Stimulated activated CD8-positive, alpha-beta memory T cell treated with anti-CD3 and anti-CD28 coated beads, Interleukin-7, amount 100 ng/mL, for 1 hour (primary cell): ENCODE measurements at places on chromosomes 1 and 21.
A peak's percentile ranks its signal among the peaks of the same experiment; 100 is the strongest.

DNA sequence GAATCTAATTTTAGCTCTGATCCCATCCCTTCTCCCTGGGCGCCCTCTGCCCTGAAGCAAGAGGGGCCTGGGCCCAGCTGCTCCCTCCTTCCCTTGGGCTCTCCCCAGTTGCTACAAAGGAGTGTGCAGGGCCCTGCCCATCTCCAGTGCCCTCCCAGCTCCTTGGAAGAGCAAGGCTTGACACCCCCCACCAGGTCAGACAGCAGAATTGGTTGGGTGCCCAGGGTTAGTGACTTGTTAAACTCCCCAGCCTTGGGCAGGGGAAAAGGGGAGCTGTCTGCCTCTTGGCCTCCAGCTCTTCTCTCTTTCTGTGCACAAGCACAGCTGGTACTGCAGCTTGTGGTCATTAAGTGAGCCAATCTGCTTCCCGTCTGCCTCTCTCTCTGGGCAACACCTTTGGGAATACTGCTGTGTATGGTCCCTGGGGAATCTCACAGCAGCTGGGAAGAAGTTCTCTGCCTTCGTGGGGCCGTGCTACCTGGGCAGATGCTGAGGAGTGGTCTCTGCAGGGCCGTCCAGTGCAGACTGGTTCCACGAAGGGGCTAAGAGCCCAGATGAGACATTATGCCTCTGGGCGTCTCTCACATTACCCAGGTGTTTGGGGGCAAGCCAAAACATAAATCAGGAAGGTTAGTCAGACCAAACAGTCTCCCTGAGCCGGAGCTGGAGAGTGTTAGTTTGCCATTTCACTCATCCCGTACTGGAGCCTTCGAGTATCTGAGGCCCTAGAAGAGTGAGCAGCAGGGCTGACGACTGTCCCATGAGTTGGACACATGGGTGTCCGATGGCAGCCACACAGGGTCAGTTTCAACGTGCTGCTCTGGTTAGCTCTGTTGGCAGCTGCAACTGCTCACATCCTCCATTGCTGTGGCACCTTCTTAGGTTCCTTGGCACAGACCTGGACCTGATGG is 37.3 kb downstream of the TMEM53 start:
- DNase-seq, result no peak

- DNase-seq, result no peak
These were observed 98.3 kb upstream of the MAGI3 start for GRCh38 chr1:113291777-113292602.

DNA sequence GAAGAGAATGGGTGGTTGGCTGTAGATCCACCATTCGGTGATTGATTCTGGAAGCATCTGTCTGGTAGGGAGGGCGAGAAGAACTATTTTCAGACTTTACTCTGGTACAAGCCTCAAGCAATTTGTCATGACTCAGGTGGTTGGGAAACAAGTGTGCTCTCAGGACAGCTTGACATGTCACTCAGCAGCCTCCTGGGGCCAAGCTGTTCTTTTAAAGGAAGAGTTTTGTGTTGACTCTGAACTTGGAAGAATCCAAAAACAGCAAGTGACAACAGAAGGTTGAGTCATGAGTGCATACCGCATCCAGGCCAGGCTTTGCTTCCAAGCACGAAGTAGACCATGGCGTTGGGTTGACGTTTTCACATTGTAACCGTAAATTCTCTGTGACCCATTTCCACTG is 65.9 kb downstream of the CLIC6 start:
- no peak for DNase-seq

GRCh38 chr1:33577663-33578062 is 105.2 kb downstream of the ZSCAN20 start:
- DNase-seq, result no peak

DNA sequence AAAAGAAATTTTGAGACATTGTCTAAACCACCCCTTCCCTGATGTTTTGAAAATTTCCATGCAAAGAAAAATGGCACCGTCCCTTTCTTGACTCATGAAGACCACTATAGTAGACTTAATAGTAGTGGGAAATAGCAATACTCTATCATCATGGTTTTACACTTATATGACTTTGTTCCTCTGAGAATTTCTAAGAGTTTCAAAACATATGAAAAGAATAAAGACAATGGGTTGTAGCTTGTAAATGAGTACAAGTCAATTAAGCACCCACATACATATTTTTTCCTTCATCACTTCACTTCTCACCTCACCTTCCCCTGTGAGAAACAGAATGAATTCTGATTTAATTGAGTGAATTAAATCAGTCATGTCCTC is 151.7 kb downstream of the LYPLAL1 start:
- no peak for DNase-seq

- DNase-seq, result no peak
These were observed 189.3 kb downstream of the SLC35F3 start for GRCh38 chr1:234093741-234094140.

DNA sequence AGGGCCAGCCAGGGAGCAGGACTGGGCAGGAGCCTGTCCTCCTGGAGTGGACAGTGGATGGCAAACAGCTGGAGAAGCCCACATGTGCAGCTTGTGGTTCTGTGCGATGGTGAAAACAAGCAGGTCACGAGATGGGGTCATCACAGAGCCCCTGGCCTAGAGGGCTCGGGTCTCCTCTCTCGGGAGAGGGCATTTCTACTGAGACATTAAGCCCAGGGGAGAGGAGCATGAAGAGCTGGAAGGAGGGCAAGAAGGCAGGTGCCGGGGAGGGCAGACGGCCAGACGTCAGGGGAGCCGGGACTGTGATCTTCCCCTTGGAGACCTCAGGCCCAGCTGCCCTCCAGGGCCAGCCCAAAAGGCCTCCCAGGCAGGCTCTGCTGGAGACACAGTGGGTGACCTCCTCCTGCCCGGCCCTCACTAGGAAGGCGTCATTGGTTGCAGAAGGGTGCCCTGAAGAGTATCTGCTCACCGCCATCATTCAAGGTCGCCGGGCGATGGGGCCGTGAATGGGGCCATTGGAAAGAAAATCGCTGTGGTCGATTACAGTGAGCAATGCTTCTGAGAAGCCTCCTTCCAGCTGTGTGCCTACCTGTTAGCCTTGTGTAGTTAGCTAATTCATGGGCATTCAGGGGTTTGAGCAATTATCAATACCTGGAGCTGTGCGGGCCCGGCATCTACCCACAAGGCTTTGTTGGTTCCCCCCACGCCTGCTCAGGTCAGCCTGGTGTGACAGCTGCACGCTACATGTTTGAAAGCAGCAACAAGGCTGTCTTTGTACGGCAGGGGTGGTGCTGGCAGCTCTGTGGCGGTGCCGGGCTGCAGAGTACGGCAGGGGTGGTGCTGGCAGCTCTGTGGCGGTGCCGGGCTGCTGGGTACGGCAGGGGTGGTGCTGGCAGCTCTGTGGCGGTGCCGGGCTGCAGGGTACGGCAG is 72.3 kb upstream of the ACTRT2 start:
- no peak for DNase-seq

DNA sequence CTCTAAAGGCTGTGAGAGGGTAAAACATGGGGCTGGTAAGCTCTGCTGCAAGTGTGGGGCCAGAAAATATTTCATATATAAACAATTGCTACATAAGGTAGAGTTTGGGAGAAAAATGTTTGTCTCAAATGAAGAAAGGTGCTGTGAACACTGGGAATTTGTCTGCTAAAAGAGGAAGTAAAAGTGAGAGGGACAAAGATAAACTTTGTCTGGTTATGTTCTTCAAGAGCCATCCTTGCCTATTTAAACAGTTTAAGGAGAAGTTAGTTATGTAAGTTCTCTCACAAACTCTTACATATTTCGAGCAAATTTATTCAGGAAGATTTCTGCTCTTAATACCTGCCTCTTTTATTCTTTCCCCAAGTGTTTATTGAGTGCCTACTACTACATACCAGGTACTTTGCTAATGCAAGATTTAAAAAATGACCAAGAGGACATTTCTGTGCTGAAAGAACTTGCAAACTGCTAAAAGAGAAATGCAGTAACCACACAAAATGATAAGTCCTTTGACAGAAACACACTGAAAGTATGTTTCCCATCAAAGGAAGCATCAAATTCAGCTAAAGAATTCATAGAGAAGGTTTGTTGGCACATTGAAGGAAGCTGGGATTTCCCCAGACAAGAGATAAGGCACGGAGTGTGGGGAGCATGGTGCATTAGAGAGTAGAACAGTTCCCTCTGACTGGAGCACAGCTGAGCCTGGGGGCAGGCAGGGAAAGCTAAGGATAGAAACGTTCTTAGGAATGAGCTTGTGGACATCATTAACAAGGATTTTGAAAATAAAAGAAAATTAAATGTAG is 549.1 kb downstream of the PTBP2 start:
- no peak for DNase-seq

DNA sequence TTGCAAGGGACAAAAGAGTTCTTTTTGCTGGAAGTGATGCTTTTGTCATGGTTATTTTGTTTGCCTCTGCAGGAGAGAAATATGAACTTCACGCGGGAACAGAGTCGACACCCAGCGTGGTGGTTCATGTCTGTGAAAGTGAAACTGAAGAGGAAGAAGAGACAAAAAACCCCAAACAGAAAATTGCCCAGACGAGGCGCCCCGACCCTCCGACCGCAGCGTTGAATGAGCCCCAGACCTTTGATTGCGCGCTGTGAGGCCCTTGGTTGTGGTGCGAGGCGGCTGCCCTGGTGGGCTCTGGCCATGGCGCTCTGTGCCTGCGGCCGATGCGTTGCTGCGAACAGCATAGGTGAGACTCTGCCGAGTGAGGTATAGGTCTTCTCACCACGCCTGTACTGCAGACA is 20.9 kb upstream of the NCMAP start:
- peak; percentile 48 for DNase-seq

GRCh38 chr1:202599669-202600431 is 110.4 kb downstream of the SYT2 start:
- DNase-seq, result no peak

DNA sequence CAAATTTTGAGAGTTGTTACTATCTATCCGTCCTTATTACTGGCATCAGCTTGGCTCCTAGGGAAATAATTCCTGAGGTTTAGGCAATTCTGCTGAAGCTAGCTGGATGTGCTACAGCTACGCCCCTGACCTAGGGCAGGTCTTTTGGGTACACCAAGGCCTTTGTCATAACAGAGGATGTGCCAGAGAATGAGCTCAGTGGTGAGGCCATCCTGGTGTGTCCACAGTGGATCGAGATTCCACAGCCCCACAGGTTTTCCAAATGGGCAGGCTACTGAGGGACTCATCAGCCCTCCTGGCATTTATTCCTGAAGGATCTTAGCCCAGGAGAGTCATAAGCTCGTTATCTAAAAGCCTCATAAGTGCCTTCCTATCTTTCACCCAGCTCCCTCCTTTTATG is 475.2 kb upstream of the USP24 start:
- no peak for DNase-seq

GRCh38 chr1:240999826-241000225 is 357.2 kb downstream of the RGS7 start:
- DNase-seq, result no peak

DNA sequence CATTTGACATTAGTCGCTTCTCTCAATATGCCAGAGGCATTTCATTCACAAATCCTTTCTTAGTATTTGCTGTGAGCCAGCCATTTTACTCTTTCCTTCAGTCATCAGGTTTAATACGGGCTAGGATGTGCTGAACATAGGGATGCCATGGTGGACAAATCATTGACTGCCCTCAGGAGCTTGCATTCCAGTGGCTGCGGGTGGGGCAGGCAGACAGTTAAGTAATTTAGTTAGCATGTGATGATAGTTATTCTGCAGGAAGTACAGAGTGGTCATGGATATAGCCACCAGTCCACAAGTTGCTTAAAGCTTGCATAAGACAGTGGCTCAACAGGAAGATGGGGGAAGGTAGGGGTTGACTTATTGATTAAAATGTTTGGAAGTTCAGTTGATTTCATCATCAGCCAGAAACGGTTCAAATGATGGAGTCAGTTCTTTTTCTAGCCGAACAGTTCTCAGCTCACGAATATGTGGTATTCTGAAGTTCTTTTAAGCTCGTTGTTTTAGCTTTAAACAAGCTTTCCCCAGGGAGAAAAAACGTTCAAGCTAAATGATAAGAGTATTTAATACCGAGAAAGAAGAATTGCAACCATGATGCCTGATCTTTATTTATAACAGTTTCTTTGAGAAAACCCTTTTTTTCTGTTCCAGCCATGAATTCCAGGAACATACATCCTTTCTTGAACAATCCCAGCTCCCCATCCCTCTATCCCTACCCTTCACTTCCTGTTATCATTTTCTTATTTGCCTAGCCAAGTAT is 1.4 kb downstream of the SLC22A15 start:
- DNase-seq, result no peak

DNA sequence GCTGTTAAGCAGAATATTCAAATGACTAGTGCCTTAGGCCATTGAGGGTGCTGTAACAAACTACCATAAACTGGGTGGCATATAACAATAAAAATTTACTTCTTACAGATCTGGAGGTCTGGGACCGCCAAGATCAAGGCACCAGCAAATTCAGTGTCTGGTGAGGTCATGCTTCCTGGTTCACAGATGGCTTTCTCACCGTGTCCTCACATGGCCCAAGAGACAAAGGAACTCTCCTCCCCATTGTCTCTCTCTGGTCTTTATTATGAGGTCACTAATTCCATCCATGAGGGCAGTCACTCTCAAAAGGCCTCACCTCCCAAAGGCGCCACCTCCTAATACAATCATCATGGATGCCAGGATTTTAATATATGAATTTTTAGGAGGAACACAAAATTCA is 127.3 kb downstream of the GABPA start:
- no peak for DNase-seq

DNA sequence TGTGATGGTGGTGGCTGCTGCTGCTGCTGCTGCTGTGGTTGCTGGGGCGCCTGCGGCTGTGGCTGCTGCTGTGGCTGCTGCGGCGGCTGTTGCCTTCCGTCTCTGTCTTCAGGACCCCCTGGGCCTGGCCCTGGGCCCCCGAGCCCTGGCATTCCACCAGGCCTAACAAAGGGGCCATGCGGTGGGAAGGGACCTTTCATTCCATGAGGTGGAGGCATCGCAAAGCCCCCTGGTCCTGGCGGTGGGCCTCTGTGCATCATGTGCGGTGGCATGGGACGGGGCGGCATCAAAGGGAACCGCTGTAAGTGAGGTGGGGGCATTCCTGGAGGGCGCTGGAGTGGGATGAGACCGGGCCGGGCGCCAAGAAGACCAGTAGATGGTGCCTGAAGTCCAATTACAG is 12.4 kb downstream of the SOD1 start:
- no peak for DNase-seq

DNA sequence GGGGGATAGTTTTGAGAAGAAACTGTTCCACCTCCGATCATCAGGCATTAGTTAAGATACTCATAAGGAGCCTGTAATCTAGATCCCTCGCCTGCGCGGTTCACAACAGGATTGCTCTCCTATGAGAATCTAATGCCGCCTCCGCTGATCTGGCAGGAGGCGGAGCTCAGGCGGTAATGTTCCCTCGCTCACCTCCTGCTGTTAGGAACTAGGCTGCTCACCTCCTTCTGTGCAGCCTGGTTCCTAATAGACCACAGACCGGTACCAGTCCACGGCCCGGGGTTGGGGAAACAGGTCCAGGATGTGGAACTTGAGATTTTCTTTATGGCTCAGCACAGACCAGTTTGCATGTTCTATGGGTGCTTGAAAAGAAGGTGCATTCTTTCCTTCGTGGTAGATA is 27.2 kb upstream of the FAM3B start:
- no peak for DNase-seq
